ENCODE measurements at places on chromosomes 1 and 21. TPM values are rescaled to one million over a fixed set of nuclear protein-coding genes. Genes with fewer than 3 reads are reported as not detected.
A peak's percentile ranks its signal among the peaks of the same experiment; 100 is the strongest.

GRCh38 chr21:44713846-44714245 is 2.5 kb upstream of the TSPEAR start:
- DNase-seq, result peak; percentile 67

DNA sequence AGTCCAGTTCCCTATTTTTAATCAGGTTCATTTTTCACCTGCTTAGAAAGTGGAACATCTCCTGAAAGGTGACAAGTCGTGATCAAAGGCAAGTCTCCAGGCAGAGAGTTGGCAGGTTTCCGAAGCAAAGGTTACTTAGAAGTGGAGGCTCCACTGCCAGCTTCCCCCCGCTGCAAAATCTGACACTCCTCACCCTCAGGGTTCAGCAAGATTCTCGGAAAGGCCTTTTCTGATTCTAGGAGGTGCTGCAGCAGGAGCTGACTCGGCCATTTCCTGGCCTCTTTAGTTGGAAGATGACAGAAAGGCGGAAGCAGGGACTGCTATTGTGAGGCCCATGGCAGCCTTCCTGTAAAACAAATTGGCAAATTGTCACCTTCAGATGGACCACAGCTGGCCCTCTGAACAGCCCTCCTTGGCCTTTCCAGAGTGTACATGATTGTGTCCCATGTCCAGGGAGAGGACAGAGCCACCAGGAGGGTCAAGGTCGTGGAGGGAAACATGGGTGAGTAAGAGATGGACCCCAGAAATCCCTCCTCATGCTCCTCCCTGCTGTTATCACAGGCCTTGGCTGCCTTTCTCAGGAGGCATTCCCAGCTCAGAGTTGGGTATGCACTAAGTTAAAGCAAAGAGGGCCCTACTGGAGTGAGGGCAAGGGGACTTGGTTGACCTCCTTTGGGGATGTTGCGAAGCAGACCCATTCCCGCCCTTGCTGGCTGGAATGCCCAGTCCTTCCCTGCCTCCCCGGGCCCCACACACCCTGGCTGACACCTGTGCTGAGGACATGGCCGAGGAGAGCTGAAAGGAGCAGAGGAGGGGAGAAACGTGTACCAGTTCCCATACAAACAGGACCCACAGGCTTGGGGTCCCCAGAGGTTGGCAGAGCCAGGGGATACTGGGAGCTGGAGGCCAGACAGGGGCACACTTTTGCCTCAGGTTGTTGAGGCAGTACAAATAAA is 115.5 kb upstream of the IRF2BP2 start:
- no peak for DNase-seq

DNA sequence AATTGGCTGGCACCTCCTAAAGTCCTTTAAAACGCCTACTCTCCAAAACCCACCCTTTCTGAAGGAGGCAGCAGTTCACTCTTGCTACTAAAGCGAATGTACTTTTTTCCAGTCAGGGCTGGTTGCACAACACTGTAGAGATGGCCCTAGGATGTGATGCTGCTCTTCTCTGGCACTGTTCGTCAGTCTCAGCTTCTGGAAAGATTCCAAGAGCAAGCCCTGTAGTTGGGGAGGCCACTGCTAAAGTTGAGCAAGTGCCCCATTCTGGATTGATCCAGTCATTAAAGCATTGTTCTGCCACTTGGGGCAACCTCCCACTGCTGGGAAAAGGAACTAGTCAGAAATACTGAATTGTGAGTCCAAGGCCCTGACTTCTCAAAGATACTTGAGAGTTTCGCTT is 28.5 kb upstream of the KCNQ4 start:
- no peak for DNase-seq

GRCh38 chr1:152034324-152034653 is 2.5 kb downstream of the S100A11 start:
- no peak for DNase-seq

The ARMH1 gene
- 1.9 TPM for total RNA-seq

Measured in mesenteric fat pad (tissue), 1 donor.